ENCODE measurements at places on chromosomes 2 and 18.

- no peak for DNase-seq
Observed at GRCh38 chr18:44859751-44860439, 179.2 kb downstream of the SETBP1 start.

- DNase-seq, result no peak
Observed at GRCh38 chr2:8985561-8986326, 17.7 kb downstream of the MBOAT2 start.

GRCh38 chr2:166653185-166653813, 159.2 kb upstream of the SCN7A start:
- no peak for DNase-seq

DNA sequence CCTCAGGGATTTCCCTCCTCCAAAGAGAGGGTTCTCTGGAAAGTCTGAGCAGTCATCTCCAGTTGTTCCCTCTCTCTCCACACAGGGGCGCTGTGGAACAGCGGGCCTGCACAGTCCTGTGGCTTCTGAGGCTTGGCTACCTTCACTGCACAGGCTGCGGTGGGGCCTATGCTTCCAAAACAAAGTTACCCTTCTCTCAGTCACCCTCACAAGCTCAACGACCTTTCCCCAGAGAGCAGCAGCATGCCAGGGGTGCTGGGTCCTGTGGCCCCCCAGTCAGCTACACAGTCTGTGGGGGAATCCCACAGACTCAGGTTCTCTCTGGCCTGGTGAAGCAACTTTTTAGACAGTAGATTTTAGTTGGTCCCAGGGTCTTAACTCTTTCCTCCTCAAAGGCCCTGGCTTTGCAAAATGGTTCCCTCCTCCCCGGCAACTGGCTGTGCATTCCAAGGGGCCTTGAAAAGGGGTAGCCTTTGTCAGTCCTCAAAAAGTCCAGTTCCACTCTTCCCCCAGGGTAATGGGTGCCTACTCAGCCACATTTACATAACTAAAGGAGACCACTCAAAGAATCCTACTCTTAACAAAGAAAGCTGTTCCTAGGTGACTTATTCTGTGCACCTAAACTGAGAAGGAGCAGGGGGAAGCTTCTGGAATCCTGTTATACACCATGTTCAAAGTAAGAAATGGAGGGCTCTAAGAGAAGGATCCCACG, 14.9 kb downstream of the B3GNT7 start:
- no peak for DNase-seq

GRCh38 chr2:40127146-40127545, 324.7 kb downstream of the SLC8A1 start:
- DNase-seq, result no peak
